ENCODE measurements at places on chromosomes 13 and 19.

DNA sequence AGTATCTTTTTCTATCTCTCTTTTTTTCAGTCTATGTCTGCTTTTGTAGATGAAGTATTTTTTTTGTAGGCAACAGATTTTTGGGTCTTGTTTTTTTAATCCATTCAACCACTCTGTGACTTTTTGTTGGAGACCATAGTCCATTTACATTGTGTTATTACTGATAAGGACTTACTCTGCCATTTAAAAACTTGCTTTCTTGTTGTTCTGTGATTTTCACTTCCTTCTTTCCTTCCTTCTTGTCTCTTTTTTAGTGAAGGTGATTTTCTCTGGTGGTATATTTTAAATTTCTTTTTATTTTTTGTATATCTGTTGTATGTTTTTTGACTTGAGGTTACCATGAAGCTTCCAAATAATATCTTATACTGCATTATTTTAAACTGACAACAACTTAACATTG lies 79.5 kb downstream of the COG6 start:
- DNase-seq: no peak

DNA sequence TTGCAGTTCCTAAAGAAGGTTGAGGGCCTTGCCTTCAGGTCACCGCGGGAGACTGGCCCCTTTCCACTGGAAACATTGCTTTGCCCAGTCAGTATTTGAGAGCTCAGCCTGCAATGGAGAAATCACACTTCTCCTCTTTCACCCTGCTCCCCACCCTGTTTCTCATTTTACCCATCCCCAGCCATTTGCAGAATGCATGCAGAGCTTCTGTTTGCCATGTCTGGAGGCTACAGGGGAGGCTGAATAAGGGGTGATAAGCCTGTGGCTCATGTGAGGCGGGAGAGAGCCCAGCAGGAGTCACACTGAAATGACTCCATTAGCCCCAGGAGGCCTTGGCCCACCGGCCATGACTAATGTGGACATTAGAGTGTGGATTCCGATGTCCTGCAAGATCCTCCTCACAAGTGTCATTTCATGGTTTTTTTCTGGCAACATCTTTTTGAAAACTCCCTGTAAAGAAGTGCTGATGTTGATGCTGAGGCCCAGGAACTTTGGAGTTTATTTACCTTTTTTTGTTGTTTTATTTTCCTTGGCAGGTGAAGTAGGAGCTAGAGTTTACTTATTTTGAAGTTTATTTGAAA lies 6.3 kb downstream of the SPINT2 start:
- no peak for DNase-seq

DNA sequence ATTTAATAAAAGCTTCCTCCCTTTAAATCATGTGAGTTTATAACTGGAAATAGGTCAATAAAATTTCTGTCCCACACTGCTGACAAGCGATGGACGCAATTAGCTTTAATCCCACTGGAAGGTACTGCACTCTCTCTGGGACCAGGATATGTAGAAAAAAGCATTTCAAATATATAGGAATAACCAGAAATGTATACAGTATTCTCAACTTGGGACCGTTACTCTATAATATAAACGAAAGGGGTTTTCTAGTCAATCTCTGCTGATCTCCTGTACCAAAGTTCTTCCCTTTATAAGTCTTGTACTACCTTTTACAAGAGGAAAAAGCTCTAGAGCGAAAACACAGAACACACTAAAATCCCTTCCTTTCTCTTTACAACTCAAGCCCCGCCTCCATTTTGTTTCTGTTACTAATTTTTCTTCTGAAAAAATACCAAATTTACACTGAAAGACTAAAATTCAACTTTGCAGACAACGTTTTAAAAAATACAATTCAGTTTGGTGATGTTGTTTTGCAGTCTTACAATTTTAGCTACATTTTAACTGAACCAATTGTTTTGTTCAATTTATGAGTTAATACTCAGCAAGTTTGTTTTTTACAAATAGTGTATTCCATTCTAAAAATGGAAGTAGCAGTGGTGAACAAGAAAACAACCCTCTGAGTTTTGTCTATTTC lies 1.7 kb upstream of the USPL1 start:
- DNase-seq: peak; percentile 87

- DNase-seq: peak; percentile 47
Measured at GRCh38 chr13:102555914-102556553, 40.8 kb upstream of the TPP2 start.

DNA sequence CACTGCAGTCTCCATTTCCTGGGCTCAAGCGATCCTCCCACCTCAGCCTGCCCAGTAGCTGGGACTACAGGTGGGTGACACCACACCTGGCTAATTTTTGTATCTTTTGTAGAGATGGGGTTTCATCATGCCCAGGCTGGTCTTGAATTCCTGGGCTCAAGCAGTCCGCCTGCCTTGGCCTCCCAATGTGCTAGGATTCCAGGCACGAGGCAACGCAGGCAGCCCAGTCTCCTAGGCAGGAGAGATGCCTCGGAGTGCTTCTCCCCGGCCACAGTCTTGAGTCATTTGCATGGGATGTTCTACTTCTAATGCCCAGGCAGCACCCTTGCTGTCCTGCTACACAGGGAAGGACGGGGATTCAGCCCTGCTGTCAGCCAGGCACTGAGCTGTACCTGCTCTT lies 8.7 kb downstream of the MICOS13 start:
- DNase-seq: no peak

GRCh38 chr19:12720851-12721655 lies 2.7 kb downstream of the TNPO2 start:
- peak; percentile 52 for DNase-seq

Measured in muscle of leg (tissue), 16 donors.